ENCODE measurements at places on chromosomes 2 and 18.

GRCh38 chr2:94978917-94979316, 46.6 kb upstream of the MAL start:
- no peak for DNase-seq

- no peak for DNase-seq
These were observed 35.3 kb downstream of the CRACDL start for GRCh38 chr2:98900721-98901120.

- DNase-seq = no peak
These were observed 603.8 kb downstream of the PLCL1 start for GRCh38 chr2:198408171-198408570.

DNA sequence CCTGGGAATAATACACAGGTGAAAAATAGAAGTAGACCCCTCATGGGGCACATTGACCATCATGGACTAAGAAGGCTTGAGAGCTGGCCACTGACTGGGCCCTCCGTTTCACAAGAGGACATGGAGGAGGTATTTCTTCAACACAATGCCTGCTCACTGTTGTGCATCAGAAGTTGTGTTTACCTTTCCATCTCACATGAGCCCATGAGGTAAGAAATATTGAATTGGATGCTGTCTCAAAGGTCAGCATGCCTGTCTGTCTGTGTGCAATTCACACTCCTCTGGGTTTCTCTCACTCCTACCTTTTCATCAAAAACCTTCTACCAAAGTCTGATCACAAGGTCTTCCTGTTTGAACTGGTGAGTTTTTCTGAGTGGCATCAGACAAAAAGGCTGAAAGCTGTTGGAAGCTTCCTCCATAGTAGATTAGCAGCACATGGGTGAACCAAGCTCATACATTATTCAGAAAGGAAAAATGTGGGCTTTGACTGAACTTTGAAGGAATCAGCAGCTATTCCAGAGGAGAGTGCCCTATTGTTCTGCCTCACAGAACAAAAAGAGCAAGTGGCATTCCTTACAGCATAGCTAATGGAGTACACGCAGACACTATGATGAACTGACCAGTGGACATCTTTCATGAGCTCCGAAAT, 143.2 kb upstream of the RND3 start:
- no peak for DNase-seq

GRCh38 chr2:121570036-121570666, 39.5 kb downstream of the RNU4ATAC start:
- DNase-seq = no peak

- DNase-seq = no peak
These were observed 23.7 kb downstream of the CCDC88A start for GRCh38 chr2:55395724-55396605.

DNA sequence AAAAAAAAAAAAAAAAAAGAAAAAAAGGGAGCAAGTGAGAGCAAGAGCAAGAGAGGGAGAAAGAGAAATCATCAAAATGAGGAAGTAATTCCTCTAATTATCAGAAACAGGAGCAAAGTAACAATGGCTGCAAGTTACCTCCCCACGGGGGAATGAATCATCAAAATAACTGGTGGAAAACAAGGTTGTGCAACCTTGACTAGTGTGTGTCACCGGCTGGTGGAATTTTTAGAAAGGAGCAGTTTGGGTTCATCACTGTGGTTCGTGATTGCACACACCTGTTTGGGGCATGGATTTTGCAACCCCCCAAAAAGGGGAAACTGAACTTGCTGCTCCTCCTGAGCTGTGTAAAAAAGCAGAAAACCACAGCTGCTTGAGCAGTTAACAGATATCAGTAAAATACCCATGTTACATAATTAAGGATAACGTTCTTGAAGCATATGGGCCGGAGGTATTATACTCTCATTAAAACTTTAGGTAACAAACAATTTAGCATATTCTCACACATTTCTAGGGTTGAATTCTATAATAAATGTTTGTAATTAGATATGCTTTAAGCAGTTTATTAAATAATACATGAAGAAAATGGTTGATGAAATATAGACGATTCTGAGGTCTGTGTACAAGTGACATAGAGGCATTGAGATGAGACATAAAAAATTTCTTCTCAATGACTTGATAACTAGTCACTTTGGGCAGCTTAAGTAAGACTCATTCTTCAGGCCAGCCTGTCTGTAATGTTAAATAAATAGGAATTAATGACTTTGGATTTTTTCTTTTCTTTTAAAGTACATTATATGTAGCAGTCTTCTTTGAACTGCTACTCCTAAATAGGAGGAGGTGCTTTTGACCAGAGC, 184.2 kb upstream of the ZEB2 start:
- no peak for DNase-seq

- DNase-seq = no peak
These were observed 58.0 kb downstream of the SLC40A1 start for GRCh38 chr2:189522435-189523151.

GRCh38 chr2:177169810-177170514, 42.6 kb upstream of the HNRNPA3 start:
- no peak for DNase-seq

DNA sequence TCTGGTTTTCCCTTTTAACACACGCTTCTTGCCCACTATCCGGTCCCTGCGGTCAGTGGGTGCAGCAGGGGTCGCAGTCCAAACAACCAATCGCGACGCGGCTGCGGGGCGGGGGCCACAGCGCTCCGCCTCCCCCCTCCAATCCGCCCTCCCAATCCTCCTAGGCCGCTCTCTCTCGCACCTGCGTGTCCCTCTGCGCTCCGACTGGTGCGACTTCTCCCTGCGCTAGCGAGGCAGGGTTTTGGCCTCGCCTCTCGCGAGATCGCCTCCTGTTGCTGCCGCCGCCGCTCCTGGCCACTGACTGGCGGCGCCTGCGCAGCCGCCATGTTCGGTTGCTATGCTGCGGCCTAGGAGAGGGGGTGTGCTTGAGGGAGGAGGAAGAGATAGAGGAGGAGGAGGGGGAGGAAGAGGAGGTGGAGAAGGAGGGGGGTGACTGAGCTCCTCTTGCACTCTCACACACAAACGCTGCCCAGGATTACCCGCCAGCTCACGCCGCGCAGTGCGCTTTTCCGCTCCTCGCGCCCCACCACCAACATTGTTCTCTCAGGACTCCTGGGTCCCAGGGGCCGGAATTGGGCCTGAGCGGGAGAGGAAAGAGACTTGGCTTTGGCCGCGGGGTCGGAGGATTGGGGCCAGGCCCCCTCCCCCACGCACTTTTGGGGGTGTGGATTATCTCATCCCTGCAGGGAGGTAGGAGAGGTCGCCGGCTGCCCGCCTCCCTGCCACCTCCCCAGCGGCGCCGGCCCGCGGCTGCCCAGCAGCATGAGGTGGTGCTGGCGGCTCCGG, at the start of gene PTPN4:
PTPN4 (plus strand) TSS at position 472 of the 786 bp plus-strand sequence. CDS start 49,932 bp downstream, outside the sequence.
- DNase-seq = peak; percentile 94

- DNase-seq = no peak
These were observed 39.1 kb downstream of the PCARE start for GRCh38 chr2:29035016-29035745.

- DNase-seq = no peak
These were observed 60.1 kb upstream of the ACTR3 start for GRCh38 chr2:113829761-113830160.

DNA sequence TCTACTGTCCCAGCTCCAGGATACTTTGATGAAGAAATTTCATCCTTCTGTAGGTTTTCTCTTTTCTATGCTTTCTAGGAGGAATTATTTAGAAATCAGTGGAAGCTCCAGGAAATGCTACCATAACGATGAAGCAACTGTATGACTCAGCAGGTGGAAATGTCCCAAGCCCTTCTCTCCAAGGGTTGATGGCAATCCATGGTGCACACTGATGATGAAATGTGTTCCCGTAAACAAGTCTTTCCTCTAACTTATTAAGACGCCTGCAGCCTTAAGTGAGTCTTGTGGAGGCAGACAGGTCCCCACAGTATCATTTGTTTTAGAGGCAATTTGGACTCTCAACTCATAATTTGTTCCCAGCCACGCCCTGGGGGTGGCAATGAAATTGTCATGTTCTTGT, 777.6 kb upstream of the SOX11 start:
- DNase-seq = no peak

DNA sequence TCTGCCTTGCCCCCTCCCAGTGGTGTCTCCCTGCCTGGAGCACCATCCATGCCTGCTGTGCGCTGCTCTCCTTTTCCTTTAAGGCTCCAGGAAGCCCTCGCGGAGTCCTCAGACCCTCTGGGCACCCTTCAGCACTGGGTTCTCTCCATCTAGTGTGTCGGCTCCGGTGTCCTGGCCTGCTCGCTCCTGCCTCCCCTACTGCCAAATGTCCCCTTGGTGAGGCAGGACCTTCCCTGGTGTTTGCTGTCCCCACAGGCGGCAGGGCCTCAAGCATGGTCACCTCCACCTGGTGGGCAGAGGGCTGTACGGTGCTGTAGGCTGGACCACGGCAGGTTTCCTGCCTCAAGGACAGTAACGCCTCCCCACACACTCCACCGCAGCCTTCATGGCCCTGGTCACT, 90.2 kb downstream of the DGKD start:
- DNase-seq = no peak

GRCh38 chr2:11103984-11104793, 51.1 kb upstream of the SLC66A3 start:
- DNase-seq = peak; percentile 61

- no peak for DNase-seq
These were observed 247.1 kb downstream of the OSR1 start for GRCh38 chr2:19111354-19111753.

GRCh38 chr2:241752689-241753276, 18.4 kb downstream of the D2HGDH start:
- DNase-seq = no peak

- no peak for DNase-seq
These were observed 53.5 kb downstream of the ATL2 start for GRCh38 chr2:38323623-38324022.

DNA sequence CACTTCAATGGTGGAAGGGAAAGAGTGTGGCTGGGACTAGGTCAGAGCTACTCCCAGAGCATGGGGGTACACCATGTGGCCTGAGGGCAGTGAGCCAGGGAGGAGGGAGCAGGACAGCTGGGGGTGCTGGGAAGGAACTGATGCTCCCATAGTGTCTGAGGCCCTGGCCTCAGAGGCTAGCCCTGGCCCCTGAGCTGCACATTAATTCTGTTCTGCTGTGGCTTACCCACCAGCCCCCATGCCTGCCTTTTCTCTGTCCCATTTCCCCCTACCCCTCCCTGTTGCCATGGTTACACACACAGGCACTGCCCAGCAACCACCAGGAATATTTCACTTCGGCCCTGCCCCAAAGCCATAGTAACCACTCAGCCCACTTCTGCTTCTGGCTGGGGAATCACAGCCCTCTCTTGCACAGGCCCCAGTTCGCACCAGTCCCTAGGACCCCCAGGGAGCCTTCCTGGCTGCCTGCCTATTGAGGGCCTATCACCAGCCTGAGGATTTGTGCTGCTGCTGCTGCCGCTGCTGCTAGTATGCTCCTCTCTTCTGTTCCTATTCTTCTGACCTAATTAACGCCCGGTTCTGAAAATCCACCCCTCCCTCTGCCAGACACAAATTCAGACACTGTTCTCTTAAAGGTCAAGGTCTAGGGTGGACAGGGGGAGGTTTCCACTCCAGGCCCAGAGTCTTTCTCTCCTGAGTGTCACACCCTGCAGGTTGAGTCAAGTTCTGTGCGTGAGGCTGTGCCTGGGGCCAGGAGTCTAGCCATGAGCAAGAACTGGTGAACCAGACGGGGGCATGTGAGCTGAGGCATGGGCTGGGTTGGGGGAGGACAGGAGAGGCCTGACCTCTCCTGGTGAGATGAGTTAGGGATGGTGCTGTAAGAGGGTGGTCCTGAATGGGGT, 87.1 kb upstream of the MCFD2 start:
- DNase-seq = no peak

- no peak for DNase-seq
These were observed 50.5 kb downstream of the XRCC5 start for GRCh38 chr2:216159646-216160045.

- no peak for DNase-seq
These were observed 34.7 kb upstream of the REEP1 start for GRCh38 chr2:86372133-86372532.

DNA sequence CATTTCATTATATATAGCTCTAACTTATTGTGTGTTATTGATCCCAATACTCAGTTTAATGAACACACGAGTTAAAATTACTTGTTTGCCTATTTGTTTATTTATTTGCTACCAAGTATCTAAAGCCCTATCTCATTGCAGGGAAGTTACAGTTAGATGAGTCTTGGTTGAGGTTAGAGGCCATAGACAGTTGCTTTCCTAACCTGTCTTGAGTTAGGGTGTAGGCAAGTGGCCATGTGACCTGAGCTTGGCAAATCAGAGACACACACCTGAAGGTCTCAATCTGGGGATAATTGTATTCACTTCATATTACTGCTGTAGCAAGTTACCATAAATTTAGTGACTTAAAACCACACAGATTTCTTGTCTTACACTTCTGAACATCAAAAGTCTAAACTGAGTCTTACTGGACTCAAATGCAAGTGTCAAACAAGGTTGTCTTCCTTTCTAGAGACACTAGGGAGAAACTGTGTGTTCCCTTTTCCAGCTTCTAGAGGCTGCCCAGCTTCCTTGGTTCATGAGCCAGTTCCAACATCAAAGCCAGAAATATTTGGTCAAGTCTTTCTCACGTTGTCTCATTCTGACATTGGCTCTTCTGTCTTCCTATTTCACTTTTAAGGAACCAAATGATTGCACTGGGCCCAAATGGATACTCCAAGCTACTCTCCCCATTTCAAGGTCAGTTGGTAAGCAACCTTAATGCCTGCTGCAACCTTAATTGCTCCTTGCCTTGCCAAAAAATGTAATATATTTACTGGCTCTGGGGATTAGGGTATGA, 39.7 kb downstream of the COL3A1 start:
- no peak for DNase-seq

- DNase-seq = peak; percentile 95
These were observed at the start of gene SCLY for GRCh38 chr2:238060542-238061314. TSS of gene SCLY (plus strand) at chr2:238061001. CDS start at chr2:238061055, 54 bp downstream.
